ENCODE measurements at places on chromosomes 11 and 22.

DNA sequence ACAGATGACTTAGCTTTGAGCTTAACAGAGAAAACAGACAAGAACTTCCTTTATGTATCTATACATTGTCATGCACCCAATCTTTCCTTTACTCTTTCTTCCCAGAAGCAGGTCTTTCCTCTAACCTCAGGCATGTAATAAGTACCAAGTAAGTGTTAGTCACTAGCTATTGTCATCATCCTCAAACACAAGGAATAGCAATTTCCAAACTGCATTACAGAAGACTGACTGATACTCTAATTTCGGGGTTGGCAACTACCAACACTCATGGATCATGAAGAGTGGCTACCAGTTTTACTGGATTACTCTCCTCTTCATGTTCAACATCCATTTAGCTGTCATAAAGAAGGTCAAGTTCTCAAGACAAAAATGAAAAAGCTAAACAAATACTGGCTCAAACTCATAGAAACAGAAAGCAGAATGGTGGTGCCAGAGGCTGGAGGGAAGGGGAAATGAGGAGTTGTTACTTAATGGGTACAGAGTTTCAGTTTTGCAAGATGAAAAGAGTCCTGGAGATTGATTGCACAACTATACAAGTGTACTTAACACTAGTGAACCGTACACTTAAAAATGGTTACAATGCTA is 111.6 kb downstream of the SIK3 start:
- DNase-seq = no peak

DNA sequence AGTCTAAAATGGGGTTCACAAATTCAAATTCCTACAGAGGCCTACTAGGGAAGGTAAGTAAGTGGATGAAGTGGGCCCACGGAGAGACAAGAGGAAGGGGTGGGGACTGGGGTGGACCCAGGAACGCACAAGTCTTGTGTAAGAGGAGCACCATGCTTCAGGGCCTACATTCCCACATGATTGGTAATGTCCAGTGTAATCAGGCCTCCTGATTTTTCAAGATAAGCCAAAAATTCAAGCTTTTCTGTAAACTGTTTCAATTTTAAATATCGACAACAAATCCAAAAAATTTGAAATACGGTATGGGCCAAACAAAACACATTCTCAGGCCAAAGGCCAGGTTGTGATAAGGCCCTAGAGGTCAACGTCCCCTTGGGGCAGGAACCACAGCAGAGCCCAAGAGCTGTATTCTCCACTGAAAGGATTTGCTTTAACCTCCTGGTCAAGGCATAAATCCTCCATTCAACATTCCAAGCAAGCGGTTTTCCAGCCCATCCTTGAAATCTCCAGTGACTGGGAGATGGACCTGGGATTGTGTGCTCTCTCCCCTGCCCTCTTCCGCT is 116.4 kb downstream of the TRIM29 start:
- DNase-seq = no peak

GRCh38 chr11:87437133-87437843 is 399.6 kb downstream of the TMEM135 start:
- no peak for DNase-seq

DNA sequence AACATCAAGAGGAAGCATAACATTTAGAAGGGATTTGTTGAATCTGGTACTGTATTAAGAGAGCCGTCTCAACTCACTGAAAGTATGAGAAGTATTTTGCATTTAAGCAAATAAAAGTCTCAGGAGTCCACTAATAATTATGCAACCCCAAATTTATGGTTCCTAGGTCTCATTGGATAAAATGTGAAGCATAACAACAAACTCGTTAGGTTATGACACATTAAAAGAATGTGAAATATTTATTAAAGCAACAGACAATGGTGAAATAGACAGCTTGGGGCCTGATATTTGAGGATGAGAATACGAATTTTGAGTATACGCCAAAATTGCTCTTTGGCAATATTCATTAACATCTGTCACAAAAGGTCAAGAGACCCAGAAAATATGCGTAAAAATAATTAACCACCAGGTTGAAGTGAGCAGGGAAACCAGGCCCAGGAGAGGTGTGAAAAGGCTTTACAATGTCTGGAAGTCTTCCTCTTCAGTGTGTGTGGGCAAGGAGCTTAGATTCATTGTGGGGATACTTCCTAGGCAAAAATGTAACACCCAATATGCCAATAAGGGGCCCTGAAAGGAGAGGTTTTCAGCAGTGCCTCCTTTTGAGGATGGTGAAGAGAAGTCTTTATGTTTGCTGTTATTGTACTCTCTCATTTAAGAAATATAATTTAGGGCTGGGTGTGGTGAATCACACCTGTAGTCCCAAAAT is 89.2 kb downstream of the FDX1 start:
- no peak for DNase-seq

GRCh38 chr22:20646415-20646814 is 127.5 kb upstream of the SERPIND1 start:
- DNase-seq = no peak

GRCh38 chr22:49453771-49454170 is 373.9 kb downstream of the BRD1 start:
- no peak for DNase-seq

- DNase-seq = no peak
Measured at GRCh38 chr11:5151713-5152153, 2.8 kb downstream of the OR52A1 start.

GRCh38 chr11:108788565-108789199 is 123.8 kb downstream of the DDX10 start:
- no peak for DNase-seq

GRCh38 chr22:23263651-23264555 is 83.6 kb downstream of the BCR start:
- no peak for DNase-seq

DNA sequence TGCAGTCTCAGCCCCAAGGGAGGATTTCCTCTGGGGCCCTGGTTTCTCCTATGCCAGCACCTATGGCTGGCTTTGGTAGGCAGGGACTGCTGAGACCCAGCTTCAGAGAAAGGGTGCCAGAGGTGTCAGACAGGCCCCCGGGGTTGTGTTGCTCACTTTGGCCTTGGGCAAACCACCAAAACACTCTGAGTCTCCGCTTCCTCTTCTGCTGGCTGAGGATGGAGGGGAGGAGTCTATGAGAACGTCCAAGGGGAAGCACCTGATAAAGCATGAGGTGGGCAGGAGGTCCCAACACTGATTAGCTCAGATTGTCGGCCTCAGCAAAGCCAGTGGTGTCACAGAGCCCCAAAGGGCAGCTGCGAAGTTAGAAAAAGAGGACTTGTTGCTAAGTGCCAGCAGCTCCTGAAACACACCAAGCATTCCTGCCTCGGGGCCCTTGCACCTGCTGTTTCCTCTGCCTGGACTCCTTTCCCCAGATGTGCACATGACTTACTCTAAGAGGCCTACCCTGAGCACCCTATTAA is 10.5 kb downstream of the SMTNL1 start:
- no peak for DNase-seq

GRCh38 chr11:45243967-45244366 is 42.2 kb downstream of the SYT13 start:
- DNase-seq = no peak

GRCh38 chr11:17443423-17443822 is 33.2 kb downstream of the ABCC8 start:
- DNase-seq = no peak

- DNase-seq = no peak
Measured at GRCh38 chr11:114982141-114982540, 303.8 kb downstream of the NXPE2 start.

- DNase-seq = no peak
Measured at GRCh38 chr11:125078016-125078415, 14.9 kb downstream of the SLC37A2 start.

DNA sequence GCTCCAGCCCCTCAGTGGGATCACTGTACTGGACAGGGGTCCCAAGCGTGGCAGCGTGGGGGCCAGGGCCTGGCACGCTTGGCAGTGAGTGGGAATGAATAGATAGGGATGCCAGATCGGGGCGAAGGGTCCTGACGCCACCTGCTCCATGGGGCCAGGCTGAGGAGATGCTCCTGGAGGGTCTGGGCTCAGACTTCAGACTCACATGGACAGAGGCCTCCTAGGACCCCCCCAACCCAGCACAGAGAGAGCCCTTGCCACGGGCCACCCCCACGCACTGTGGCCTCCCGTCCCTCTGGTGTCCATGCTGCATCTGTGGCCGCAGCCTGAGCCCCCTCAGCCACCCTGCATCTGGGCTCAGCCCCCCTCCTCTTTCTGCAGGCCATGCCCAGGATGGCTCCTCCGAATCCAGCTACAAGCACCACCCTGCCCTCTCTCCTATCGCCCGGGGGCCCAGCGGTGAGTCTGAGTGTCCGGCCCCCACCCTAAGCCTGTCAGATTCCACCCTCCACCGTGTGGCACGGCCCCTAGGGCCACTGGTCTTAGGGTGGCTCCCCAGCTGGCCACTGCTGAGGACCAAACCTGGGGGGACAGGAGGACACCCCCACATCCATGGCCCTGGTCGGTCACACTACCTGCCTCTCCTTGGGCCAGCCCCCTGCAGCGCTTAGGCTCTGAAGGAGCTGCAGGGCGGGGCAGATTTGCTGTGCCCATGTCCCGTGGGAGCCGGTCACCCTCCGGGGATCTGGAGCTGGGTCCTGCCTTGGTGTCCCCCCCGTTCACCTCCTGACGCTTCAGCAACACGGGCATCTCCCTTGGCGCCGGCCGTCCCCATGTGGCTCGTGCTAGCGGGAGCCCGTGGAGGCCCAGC is 2.7 kb downstream of the MUC5AC start:
- no peak for DNase-seq

DNA sequence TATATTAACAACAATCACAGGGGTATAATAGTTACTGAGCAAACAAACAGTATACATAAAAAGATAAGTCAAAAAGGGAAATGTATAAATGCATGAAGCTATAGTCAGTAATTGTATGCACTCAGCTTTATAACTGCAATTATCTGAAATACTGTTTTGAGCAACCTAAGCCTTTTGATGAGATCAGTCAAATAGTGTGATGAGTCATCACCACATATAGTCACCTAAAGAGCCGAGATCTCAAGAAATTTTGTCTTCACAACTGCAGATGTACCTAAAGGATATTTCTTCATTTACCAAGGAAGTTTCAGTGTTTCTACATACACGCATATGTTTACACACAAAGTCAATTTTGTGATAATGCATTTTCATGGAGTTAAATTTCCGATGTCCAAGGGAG is 5.4 kb upstream of the OR51A2 start:
- no peak for DNase-seq

DNA sequence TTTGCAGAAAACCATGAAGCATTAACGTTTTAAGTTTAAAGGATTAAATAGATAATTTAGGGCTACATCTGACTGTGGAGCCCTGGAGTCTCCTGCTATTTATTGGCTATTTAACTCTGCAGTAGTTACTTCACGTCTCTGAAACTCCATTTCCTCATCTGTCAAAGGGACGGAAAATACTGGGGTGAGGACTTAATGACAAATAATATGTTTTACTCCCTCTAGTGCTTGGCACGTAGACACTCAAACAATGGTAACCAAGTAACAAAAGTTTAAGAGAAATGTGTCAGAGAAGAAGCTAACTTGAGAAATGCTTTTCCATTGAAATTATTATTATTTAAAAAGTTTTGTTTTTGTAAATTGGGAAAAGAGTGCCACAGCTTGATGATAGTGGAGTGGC is 130.7 kb upstream of the RCN1 start:
- DNase-seq = no peak

GRCh38 chr11:95485115-95485900 is 254.3 kb upstream of the SESN3 start:
- no peak for DNase-seq

GRCh38 chr11:59262177-59262818 is 49.6 kb upstream of the MPEG1 start:
- DNase-seq = no peak

DNA sequence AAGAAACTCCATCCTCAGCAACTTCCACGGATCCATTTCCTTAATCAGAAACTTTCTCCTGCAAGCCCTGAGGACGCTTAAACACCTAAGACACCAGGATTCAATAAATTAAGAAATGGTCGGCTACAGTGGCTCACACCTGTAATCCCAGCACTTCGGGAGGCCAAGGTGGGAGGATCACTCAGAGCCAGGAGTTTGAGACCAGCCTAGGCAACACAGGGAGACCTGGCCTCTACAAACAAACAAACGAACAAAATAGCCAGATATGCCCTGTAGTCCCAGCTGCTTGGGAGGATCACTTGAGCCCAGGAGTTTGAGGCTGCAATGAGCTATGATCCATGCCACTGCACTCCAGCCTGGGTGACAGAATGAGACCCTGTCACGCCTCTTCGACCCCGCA is 46.7 kb downstream of the RPUSD4 start:
- DNase-seq = no peak

DNA sequence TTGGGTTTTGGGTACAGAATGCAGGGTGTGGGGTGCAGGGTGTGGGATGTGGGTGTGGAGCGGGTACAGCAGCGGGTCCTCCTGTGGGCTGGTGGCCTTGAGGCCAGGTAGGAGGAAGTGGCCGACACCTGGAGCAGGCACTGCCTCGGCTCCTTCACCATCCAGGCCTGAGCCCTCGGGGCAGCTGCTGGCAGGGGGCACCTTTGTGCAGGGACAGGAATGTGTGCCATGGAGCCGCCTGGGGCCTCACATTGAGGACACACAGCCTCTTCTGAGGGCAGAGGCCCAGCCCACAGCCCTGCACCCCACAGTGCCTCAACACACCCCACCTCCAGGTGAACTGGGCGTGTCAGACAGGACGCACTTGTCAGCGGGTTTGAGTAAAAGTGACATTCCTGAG is 984.0 kb downstream of the BRD1 start:
- no peak for DNase-seq

- peak; percentile 23 for DNase-seq
Measured at GRCh38 chr11:120929664-120930154, 94.2 kb upstream of the TBCEL start.
